ENCODE measurements at places on chromosomes 1 and 21. TPM values are rescaled to one million over a fixed set of nuclear protein-coding genes. Genes with fewer than 3 reads are reported as not detected.
A peak's percentile ranks its signal among the peaks of the same experiment; 100 is the strongest.

GRCh38 chr1:193060938-193061337 is 1.5 kb downstream of the RO60 start:
- peak overlapping the region; percentile 96 for H3K27ac ChIP-seq
- peak overlapping the region; percentile 97 for H3K4me3 ChIP-seq
- peaks cover 9% of the 10 kb centered on the region for H3K27me3 ChIP-seq
- DNase-seq = peak; percentile 9
- H3K36me3 ChIP-seq = peaks cover 19% of the 10 kb centered on the region

The KDF1 gene
- not detected for total RNA-seq

GRCh38 chr1:51549016-51549619 is 30.1 kb upstream of the EPS15 start:
- no peaks in the 10 kb centered on the region for H3K27me3 ChIP-seq
- H3K27ac ChIP-seq = peak overlapping the region; percentile 59
- peaks cover 30% of the 10 kb centered on the region for H3K4me1 ChIP-seq
- DNase-seq = no peak
- no peak overlapping the region for H3K4me3 ChIP-seq

DNA sequence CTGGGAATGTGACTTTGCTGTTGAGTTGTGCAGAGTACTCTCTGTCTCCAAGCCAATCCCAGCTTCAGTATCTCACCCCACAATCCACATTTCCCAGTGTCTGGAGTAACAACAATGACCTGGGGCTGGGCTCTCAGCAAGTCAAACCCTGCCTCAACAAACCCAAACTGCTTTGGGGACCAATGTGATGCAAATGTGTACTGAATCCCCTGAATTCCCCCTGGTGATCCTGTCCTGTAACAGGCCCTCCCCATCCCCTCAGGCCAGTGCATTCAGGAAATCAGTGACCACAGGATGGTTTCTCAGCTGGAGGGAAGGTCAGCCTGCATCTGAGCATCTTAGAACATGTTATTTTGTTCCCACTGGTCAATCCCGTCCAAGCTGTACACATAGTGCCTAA is 36.7 kb upstream of the HAO2 start:
- peaks cover 23% of the 10 kb centered on the region for H3K4me1 ChIP-seq
- no peak overlapping the region for H3K4me3 ChIP-seq
- H3K27me3 ChIP-seq = peaks cover 21% of the 10 kb centered on the region

The IQGAP3 gene
- 13.1 TPM for total RNA-seq

The NDC1 gene
- total RNA-seq = 15.3 TPM

GRCh38 chr1:201640624-201641023 is 101.7 kb downstream of the NAV1 start:
- H3K4me3 ChIP-seq = no peak overlapping the region
- DNase-seq = no peak
- no peak overlapping the region for H3K27ac ChIP-seq
- H3K4me1 ChIP-seq = peaks cover 57% of the 10 kb centered on the region

GRCh38 chr21:31781737-31782136 is 49.8 kb upstream of the SCAF4 start:
- 0 out of 2 replicates have a peak, but pooled peaks cover 2% of the 10 kb centered on the region for H3K27me3 ChIP-seq
- H3K27ac ChIP-seq = no peak overlapping the region
- H3K4me1 ChIP-seq = no peaks in the 10 kb centered on the region
- H3K4me3 ChIP-seq = no peak overlapping the region

The FOXO6 gene
- not detected for total RNA-seq

GRCh38 chr1:60571811-60572210 is 498.2 kb upstream of the C1orf87 start:
- no peaks in the 10 kb centered on the region for H3K4me1 ChIP-seq
- DNase-seq = no peak
- H3K27ac ChIP-seq = no peak overlapping the region
- no peaks in the 10 kb centered on the region for H3K36me3 ChIP-seq

DNA sequence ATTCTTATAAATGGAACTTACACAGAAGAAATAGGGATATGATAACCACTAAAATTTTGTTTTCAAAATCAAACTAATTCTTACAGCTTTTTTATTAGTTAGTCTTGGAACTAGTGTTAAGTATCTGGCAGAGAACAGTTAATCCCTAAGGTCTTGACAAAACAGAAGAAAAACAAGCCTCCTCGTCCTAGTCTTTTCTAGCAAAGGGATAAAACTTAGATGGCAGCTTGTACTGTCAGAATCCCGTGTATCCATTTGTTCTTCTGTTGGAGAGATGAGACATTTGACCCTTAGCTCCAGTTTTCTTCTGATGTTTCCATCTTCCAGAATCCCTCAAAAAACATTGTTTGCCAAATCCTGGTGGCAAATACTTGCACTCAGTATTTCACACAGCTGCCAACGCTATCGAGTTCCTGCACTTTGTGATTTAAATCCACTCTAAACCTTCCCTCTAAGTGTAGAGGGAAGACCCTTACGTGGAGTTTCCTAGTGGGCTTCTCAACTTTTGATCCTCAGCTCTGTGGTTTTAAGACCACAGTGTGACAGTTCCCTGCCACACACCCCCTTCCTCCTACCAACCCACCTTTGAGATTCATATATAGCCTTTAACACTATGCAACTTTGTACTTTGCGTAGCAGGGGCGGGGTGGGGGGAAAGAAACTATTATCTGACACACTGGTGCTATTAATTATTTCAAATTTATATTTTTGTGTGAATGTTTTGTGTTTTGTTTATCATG is 42.3 kb upstream of the LAMC2 start:
- H3K4me1 ChIP-seq = peaks cover 54% of the 10 kb centered on the region
- no peak overlapping the region for H3K4me3 ChIP-seq

DNA sequence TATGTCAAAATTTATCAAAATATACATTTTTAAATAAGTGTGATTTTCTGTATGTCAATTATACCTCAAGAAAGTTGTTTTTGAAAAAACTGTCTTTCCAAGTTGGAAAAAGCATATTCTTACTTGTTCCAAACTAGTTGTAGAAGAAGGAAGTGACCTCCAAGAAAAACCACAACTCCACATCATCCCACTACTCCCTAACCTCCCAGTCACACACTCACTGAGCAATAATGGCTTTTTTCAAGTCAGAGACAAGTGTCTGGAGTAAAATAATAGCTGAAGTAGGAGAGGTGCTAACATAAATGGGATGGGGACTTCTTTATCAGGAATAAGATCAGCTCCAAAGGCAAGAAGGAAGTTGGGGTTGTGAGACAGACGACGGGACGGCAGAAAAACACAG is 13.4 kb downstream of the EPRS1 start:
- no peak overlapping the region for H3K4me3 ChIP-seq
- no peaks in the 10 kb centered on the region for H3K27me3 ChIP-seq
- H3K4me1 ChIP-seq = 0 out of 2 replicates have a peak, but pooled peaks cover 4% of the 10 kb centered on the region
- peaks cover 25% of the 10 kb centered on the region for H3K36me3 ChIP-seq
- H3K27ac ChIP-seq = no peak overlapping the region
- no peak for DNase-seq

DNA sequence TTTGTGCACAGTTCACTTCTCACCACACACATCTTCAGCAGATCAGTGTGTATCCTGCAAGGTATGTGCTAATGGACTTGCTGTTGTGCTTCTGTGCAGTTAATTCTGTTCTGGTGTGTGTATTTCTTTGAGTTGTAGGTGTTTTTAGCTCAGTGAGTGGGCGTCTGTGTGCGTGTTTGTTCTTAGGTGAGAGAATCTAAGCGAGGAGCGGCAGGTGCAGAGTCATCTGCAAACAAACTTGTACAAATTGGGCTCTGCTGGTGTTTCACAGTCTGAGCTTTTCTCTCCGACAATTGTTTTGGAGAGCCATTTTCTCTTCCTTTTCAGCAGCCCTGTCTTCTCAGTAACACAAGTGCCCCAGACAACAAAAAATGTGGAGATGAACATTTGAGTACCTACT is 43.6 kb downstream of the ACP6 start:
- no peaks in the 10 kb centered on the region for H3K27me3 ChIP-seq
- no peaks in the 10 kb centered on the region for H3K36me3 ChIP-seq
- no peak for DNase-seq
- no peak overlapping the region for H3K4me3 ChIP-seq
- no peak overlapping the region for H3K27ac ChIP-seq
- no peaks in the 10 kb centered on the region for H3K4me1 ChIP-seq

The OR2T5 gene
- total RNA-seq = not detected

DNA sequence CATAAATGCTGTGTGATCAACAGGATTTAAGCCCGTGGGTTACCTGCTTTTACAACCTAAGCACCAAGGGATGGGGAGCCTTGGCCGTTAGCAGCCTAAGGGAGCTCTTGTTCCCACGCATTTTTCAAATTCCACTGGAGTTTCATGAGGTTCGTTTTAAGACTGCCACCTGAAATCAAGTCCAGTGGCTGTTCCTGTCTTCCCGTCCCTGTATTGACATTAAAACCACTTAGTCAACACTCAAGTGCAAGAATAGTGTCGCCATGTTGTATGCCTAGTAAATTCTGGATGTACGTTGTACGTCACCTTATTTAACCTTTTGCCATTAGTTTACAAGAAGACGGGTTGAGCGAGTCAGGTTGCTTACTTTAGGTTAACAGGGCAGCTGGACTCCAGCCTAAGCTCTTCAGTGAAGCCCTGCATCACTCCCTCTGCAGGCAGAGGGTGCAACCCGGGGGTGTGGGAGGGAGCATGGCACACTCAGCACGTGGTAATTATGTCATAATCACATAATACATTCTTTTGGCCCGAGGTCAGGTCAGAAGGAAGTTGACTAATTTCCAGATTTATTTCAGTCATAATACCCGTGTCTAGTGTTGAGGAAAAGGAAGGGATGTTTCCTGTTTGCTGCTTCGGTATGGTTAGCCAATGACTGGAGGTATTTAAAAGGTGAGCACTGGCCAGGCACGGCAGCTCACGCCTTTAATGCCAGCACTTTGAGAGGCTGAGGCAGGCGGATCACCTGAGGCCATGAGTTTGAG is 42.5 kb downstream of the CNST start:
- H3K27ac ChIP-seq = peak overlapping the region; percentile 97
- peak; percentile 96 for DNase-seq
- peak overlapping the region; percentile 81 for H3K4me3 ChIP-seq
- H3K4me1 ChIP-seq = peaks cover 67% of the 10 kb centered on the region

- H3K4me1 ChIP-seq = peaks cover 15% of the 10 kb centered on the region
- no peak overlapping the region for H3K27ac ChIP-seq
- peaks cover 2% of the 10 kb centered on the region for H3K27me3 ChIP-seq
- DNase-seq = no peak
- peaks cover 26% of the 10 kb centered on the region for H3K36me3 ChIP-seq
These were observed 18.0 kb upstream of the PRDM15 start for GRCh38 chr21:41897047-41897669.

GRCh38 chr1:169047074-169047473 is 59.4 kb upstream of the ATP1B1 start:
- H3K36me3 ChIP-seq = no peaks in the 10 kb centered on the region
- peaks cover 10% of the 10 kb centered on the region for H3K27me3 ChIP-seq
- no peaks in the 10 kb centered on the region for H3K4me1 ChIP-seq
- H3K27ac ChIP-seq = no peak overlapping the region

GRCh38 chr1:14625572-14625971 is 27.1 kb downstream of the KAZN start:
- DNase-seq = no peak
- peaks cover 2% of the 10 kb centered on the region for H3K27me3 ChIP-seq
- no peak overlapping the region for H3K4me3 ChIP-seq
- no peak overlapping the region for H3K27ac ChIP-seq
- no peaks in the 10 kb centered on the region for H3K36me3 ChIP-seq

- no peak overlapping the region for H3K4me3 ChIP-seq
- peaks cover 8% of the 10 kb centered on the region for H3K27me3 ChIP-seq
- no peaks in the 10 kb centered on the region for H3K36me3 ChIP-seq
- H3K4me1 ChIP-seq = no peaks in the 10 kb centered on the region
These were observed 15.8 kb upstream of the SLC25A44 start for GRCh38 chr1:156177919-156178654.

DNA sequence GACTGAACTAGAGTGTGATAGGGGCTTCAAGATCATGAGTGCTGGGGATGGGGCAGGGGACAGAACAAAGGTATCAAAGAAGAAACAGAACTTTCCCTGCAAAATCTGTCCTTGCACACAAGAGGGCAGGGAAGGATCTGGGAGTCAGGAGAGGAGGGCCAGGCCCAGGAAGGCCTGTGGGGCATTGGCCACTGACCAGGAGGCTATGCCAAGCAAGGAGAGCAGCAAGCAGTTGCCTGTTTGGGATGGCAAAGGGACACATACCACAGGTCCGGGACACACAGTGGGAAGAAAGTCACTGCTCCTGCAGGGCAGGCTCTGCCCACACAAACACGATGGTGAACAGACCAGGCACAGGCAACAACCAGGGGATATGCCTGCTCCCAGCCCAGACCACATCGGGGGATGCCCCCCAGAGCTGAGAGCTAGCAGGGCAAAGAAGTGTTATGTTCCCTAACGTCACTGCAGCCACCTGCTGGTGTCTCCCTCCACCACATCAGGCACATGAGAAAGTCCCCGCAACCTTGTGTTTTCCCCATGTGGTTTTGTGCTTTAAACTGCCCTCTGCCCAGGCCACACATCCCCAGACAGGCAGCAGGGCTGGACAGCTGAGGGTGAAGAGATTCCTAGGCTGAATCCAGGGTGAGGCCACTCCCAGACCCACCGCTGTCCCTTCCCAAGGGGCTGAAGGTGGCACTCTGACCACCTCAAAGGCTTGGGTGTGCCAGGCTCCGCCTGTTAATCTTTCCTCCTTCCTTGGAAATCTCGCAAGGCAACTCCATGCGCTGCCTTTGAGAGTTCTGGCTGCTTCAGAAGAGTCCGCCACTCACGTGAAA is 53.6 kb downstream of the KIF21B start:
- H3K27ac ChIP-seq = no peak overlapping the region
- no peaks in the 10 kb centered on the region for H3K4me1 ChIP-seq
- no peak for DNase-seq

GRCh38 chr1:59833991-59834390 is 19.2 kb downstream of the HOOK1 start:
- H3K27ac ChIP-seq = no peak overlapping the region
- peaks cover 3% of the 10 kb centered on the region for H3K27me3 ChIP-seq
- DNase-seq = no peak
- H3K36me3 ChIP-seq = no peaks in the 10 kb centered on the region

GRCh38 chr1:12336413-12336812 is 106.6 kb downstream of the VPS13D start:
- H3K4me1 ChIP-seq = no peaks in the 10 kb centered on the region
- H3K4me3 ChIP-seq = no peak overlapping the region
- DNase-seq = no peak
- no peak overlapping the region for H3K27ac ChIP-seq
- H3K27me3 ChIP-seq = no peaks in the 10 kb centered on the region
- peaks cover 29% of the 10 kb centered on the region for H3K36me3 ChIP-seq

GRCh38 chr1:169305948-169306347 is 61.6 kb downstream of the NME7 start:
- H3K27me3 ChIP-seq = no peaks in the 10 kb centered on the region
- peaks cover 30% of the 10 kb centered on the region for H3K36me3 ChIP-seq
- H3K4me1 ChIP-seq = peaks cover 4% of the 10 kb centered on the region
- no peak overlapping the region for H3K4me3 ChIP-seq

DNA sequence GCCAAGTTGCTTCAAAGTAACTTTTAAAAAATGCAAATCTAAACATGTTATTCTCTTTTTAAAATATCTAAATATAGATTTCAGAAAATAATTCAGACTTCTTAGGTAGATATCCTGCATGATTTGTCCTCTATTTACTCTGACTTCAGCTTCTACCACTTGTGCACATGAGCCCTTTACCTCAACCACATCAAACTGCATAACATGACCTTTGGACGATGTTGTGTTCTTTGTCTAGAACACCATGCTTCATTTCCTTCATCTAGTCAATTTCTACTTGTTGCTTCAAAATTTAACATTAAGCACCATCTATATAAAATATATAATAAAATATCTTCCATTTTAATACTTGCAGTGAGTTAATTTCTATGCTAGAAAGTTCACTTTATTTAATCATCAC is 96.9 kb downstream of the PLPP3 start:
- DNase-seq = no peak
- no peaks in the 10 kb centered on the region for H3K36me3 ChIP-seq
- no peak overlapping the region for H3K27ac ChIP-seq
- no peak overlapping the region for H3K4me3 ChIP-seq
- H3K27me3 ChIP-seq = peaks cover 5% of the 10 kb centered on the region
- peaks cover 12% of the 10 kb centered on the region for H3K4me1 ChIP-seq
